NCI-H2171 (cell line): ENCODE measurements at places on chromosomes 1 and 21.

GRCh38 chr21:46079352-46080170, 18.4 kb upstream of the COL6A2 start:
- no peak for DNase-seq

DNA sequence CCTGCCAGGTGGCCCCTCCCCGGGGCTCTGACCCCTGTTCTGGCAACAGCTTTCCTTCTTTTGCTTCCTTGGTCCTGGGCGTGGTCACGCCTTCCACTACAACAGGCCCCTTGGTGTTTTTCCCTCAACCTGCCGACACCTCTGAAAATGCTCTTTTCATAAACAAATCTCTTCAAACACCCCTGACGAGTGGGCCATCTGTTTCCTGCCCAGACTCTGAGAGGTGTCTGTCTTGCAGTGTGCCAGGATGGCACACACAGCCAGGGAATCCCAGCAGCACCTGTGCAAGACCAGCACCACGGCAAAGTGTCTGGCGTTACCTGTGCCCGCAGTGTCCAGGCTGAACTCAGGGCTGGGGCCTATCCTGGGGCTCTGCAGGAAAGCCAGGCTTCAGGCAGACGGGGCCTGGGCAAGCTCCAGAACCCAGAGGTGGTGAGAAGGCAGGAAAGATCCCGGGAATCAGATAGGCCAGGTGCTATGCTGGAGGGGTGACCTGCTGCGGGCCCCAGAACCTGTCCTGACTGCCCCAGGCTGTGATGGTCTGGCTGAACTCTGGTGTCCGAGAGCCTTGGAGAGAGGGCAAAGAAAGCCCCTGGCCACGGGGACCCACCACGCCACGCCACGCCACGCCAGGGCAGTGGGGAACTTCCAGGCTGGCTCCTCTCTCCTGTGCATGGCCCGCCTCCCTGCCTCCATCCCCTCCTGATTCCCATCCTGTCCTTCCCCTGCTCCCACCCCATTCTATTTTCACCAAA, 88.9 kb downstream of the SIK1 start:
- peak; percentile 40 for DNase-seq

- no peak for DNase-seq
Measured at GRCh38 chr1:86778569-86779239, 74.3 kb downstream of the SH3GLB1 start.

GRCh38 chr1:116720364-116721038, 33.7 kb upstream of the CD2 start:
- DNase-seq: no peak

- DNase-seq: no peak
Measured at GRCh38 chr1:226027538-226028217, 28.5 kb upstream of the SDE2 start.

DNA sequence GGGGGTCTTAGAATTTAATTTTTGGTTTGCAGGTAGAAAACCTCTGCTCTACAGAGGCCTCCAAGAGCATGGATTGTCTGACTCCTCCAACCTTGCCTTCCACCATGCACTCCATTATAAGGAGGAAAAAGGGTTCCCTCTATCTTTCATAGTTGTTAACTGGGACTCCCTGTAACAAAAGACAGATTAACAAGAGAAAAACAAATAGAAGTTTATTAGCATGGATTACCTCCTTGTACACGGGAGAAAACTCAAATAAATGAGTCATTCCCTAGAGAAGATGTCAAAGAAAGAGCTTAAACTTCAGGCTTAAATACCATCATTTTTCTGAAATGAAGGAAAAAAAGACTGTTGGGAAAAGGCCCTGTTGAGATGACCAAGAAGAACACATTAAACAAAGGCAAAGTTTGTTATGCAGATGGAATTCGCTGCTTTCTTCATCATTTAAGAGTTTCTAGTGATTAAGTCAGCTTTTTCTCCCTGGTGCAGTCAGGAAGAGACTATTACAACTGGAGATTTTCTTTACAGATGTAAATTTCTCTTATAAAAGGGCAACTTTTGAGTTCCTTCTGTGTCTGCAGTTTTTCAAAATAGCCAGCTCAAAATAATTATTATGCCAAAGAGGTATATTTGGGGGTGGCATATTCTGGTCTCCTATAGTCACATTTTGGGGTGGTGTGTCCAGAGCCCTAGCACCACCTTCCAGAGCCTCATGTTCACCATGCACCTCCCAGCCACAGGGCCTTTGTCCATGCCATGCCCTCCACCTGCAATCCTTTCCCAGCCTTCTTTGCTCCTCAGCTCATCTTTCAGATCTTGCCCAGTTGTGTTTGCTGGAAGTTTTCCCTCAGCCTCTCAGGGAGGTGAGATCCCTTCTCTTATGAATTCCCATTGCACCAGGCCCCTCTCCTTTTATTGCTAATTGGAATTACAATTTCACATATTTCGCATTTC, 63.1 kb upstream of the KLHDC7A start:
- no peak for DNase-seq

GRCh38 chr1:151860504-151861187, 7.1 kb upstream of the THEM5 start:
- DNase-seq: no peak

GRCh38 chr21:15001857-15002606, 62.8 kb downstream of the NRIP1 start:
- DNase-seq: no peak

- DNase-seq: peak; percentile 2
Measured at GRCh38 chr1:192342842-192343241, 26.1 kb downstream of the RGS21 start.

- no peak for DNase-seq
Measured at GRCh38 chr21:15207635-15208370, 143.0 kb upstream of the NRIP1 start.

GRCh38 chr1:243250102-243250501, 5.0 kb downstream of the CEP170 start:
- DNase-seq: no peak

DNA sequence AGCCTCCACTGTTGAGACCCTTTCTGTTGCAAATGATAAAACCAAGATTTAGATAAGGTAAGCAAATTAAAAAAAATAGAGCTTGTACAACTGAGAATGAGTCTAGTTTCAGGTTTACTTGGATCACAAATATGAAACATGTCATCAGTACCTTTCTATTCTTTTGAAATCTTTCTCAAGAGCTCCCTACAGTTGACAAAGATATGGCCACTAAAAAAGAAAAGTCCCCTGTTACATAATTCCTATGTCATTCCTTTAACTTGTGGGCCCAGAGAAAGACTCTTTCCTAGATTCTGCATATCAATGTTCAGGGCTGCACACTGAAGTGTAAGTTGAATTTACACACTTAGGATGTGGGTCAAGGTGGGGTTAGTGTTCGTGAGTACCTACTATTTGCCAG, 168.1 kb downstream of the PLA2G4A start:
- no peak for DNase-seq

DNA sequence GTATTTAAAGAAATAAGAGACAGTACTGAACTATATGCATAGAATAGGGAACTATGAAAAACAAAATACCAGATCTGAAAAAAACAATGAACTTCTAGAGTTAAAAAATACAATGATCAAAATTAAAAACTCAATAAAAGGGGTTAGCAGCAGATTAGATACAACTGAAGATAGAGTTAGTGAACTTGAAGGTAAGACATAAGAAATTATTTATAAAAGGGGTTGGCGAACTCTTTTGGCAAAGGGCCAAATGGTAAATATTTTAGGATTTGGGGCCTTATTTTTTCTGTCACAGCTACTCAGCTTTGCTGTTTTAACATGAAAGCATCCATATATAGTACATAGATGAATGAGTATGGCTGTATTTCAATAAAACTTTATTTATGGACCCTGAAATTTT, 111.4 kb downstream of the ST3GAL3 start:
- DNase-seq: no peak

DNA sequence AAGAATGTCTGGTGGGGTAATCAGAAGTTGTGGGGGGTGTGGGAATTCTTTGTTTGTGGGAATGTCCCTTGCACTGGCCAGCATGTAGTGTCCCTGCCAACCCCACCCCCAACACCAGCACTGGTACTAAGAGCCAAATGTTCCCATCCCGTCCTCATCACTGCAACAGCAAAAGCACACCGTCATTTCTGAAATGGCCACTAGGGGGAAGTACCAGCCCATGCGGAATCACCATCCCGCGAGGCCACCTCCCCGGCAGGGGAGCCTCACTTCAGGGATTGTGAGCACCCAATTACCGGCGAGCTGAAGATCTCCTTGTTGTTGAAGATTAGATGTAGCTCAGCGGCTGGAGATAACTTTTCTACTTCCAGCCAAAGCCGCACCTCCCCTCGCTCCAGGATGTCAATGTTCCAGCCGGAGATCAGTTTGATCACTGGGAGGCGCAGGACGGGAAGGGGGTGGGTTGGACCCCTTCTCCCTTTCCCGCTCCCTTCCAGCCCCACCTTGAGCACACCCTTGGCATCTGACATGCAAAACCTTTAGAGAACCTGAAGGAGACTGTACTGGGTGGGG, 41.0 kb downstream of the MYOM3 start:
- DNase-seq: peak; percentile 51

DNA sequence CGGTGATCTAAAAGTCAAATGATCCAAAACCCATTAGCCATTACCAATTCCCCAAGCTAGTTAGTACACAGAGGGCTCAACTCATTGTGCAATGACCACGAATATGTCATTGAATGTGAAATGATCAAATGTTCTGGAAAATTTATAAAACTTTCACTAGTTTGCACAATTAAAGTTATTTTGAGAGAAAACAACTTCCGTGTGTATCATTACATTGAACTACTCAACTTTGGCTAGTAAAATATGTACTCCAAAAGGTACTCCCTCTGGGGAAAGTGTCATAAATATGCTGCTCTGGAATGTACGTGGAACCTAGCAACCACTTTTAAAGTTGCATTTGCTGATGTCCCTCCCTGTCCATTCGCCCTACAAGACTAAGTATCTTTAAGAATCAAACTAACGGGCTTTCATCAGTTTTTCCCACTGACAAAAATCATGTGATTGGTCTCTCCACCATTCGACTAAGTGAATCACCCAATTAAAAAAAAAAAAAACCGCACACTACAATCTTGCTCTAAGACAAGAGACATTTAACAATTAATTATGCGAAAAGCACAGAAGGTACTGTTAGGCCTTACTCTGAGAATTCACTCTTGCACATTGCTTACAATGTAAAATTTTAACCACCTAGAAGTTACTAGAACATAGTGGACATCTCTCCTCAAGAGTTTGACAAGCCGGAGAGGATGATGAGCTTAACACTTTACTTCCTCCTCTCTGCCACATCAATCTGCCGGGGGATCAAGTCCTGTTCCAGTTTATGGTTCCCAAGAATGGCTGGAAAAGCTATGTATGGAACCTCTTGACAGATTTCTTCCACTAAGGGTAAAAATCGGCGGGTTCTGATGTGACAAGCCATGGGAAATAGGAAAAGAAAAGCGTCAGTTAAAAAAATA, 1.2 kb downstream of the ACBD3 start:
- no peak for DNase-seq

GRCh38 chr1:228898582-228898992, 163.3 kb downstream of the RHOU start:
- no peak for DNase-seq
